Fibroblast of lung (primary cell): ENCODE measurements at places on chromosomes 4 and X. TPM values are rescaled to one million over a fixed set of nuclear protein-coding genes. Genes with fewer than 3 reads are reported as not detected.

DNA sequence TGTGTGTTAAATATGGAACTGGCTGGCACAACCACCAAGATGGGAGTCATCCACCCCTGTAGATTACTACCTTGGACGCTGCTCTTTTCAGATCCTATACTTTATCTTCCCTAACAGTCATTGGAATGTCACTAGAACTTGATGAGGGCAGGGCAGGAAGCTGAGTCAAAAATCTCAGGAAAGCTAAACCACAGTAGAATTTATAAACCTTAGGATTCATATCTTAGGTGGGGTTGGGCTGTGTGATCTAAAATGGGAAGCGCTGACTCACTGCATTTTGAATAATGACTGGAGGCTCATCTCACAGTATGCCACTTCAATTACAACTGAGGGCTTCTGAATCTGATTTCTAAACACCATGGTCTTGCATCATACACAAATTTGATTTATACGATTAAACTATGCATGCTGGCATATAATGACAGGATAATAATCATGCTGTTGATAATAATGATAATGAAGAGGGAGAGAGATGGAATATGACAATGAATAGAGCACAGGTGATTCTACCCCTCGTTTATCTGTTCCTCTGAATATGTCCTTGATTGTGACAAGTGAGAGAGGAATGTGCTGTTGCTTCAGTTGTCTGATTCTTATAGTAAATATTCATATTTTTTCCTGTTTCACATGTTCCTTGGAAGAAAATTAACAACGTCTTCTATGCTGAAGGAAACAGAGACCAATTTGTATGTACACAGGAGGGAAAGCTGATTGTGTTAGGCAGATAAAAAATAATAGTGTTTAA, 270.3 kb upstream of the HS3ST1 start:
- no peaks in the 10 kb centered on the region for H3K4me1 ChIP-seq
- DNase-seq, result peak; percentile 37
- no peaks in the 10 kb centered on the region for H3K27me3 ChIP-seq
- no peaks in the 10 kb centered on the region for H3K36me3 ChIP-seq

DNA sequence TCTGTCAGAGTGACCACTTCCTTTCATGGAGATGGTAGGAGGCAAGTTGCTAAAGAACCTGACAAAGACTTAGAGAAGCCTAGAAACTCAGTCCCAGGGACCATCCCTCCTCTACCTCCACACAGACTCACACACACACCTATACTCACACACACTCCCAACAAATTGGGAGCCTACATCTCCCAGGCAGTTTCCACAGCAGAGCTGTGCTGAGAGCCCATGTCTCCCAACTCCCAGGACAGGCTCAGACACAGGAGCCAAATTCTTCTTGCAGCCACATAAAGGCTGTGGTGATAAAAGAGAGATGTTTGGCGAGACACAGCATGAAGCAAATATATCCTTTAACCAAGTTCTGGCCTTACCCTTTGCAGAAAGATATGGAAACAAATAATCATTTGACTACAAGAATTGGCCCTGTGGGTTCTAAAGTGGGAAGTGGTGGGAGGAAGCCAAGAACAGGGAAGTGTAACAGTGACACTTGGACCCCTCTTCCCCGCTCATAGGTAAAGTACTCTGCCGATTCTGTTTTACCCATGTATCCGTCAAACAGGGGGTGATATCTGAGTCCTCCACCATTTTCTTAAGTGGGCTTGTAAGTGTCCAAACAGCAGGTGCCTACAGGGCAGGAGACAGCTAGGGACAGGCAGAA, 11.0 kb upstream of the IDS start:
- no peak overlapping the region for H3K27ac ChIP-seq
- no peaks in the 10 kb centered on the region for H3K27me3 ChIP-seq
- no peak overlapping the region for H3K4me3 ChIP-seq
- no peaks in the 10 kb centered on the region for H3K36me3 ChIP-seq
- no peak for DNase-seq

DNA sequence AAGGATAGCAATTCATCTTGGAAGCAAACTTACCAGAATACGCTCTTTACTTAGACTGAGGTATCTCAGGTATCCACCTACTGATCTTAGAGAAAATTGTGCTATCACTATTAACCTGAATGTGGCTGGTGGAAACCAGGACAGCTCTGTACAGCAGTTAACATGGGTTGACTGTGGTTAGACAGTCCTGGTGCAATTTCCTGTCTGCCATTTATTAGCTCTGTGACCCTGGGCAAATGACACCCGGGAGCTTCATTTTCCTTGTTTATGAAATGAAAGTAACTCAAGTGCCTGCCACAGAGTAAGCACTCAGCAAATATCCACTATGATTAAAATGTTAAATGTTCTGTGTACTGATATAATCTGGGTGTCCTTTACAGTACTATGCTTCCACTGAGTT, 60.0 kb downstream of the SMC1A start:
- no peak overlapping the region for H3K27ac ChIP-seq
- H3K36me3 ChIP-seq, result no peaks in the 10 kb centered on the region
- DNase-seq, result no peak
- H3K4me1 ChIP-seq, result no peaks in the 10 kb centered on the region
- H3K27me3 ChIP-seq, result no peaks in the 10 kb centered on the region

The NXF2B gene
- total RNA-seq, result not detected in 2 replicates

The NAA11 gene
- total RNA-seq, result not detected in 2 replicates

GRCh38 chrX:119617517-119618164, 11.4 kb upstream of the NKRF start:
- H3K4me1 ChIP-seq, result no peaks in the 10 kb centered on the region
- no peaks in the 10 kb centered on the region for H3K27me3 ChIP-seq
- DNase-seq, result no peak
- no peak overlapping the region for H3K27ac ChIP-seq
- no peak overlapping the region for H3K4me3 ChIP-seq

DNA sequence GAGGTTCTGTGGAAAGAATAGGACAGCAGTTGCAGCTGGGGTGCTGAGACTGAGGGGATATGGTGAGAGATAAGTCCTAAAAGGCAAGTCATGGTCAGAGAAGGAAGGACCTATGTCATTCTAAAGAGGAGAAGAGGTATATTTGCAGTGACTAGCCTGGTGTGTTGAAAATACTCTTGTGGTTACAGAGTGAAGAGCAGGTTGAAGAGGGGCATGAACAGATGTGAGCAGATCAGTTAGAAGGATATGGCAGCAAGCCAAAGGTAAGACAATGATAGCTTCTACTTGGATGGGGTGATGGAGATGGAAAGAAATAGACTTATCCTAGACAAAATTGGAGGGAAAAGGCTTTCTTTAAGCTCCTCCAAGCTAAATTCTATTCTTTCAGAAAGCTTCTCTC, 469.8 kb upstream of the CPEB2 start:
- DNase-seq, result no peak
- H3K27ac ChIP-seq, result no peak overlapping the region
- no peak overlapping the region for H3K4me3 ChIP-seq
- H3K27me3 ChIP-seq, result no peaks in the 10 kb centered on the region
